EL (cell line): ENCODE measurements at places on chromosomes 6 and 20.

GRCh38 chr20:59148701-59149493, 14.7 kb upstream of the ZNF831 start:
- no peak for DNase-seq

- DNase-seq, result no peak
Observed at GRCh38 chr6:36372088-36372487, 15.4 kb downstream of the ETV7 start.

DNA sequence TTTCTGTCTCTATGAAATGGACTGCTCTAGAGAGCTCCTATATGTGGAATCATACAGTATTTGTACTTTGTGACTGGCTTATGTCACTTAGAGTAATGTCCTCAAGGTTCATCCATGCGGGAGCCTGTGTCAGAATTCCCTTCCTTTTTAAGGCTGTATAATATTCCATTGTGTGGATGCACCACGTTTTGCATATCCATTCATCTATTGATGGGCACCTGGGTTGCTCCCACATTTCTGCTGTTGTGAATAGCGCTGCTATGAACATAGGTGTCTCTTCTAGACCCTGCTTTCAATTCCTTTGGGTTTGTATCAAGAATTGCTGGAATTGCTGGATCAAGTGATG, 155.4 kb downstream of the BMP7 start:
- no peak for DNase-seq

- DNase-seq, result no peak
Observed at GRCh38 chr6:18171871-18172270, 16.6 kb downstream of the KDM1B start.

DNA sequence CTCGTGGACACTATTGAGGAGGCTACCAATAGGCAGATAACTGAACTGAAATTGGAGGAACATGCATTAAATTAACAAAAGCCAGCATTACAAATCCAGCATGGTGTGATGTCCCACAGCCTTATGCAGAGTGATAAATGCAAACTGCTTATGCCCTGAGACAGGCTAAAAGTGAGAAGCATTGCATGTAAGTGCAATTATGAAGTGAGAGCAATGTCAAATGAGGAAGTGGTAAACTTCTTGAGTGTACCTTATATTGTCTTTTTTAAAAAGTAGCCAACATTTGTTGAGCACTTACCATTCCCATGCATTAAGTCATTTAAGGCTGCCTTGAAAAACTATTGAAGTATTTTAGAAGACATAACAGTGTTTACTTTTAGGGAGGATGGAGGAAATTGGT, 212.2 kb downstream of the TBC1D7 start:
- no peak for DNase-seq

DNA sequence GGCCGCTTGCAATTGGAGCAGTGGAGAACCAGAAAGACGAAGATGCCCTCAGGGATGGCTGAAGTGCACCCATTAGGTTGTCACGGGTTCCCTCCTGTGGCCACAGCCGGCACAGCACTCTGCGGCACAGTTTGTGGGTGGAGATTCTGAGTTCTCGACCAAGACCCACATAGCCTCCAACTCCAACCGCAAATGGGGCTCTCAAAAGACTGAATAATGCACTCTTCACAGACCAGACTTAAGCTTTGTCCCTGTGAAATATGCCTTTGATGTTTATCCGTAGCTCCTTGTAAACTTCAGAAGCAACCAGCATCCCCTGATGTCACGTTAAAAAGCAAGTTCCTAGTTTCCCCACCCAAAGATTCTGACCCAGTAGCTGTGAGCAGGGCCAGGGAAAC, 934 bp upstream of the CST9 start:
- peak; percentile 76 for DNase-seq

GRCh38 chr6:39494998-39495397, 172.5 kb upstream of the KCNK16 start:
- no peak for DNase-seq
